HL-60 (cell line): ENCODE measurements at places on chromosomes 3 and 15.

- no peak for DNase-seq
Measured at GRCh38 chr3:125240496-125240895, 27.9 kb upstream of the SLC12A8 start.

GRCh38 chr3:36220173-36220572, 160.1 kb upstream of the STAC start:
- DNase-seq: no peak

DNA sequence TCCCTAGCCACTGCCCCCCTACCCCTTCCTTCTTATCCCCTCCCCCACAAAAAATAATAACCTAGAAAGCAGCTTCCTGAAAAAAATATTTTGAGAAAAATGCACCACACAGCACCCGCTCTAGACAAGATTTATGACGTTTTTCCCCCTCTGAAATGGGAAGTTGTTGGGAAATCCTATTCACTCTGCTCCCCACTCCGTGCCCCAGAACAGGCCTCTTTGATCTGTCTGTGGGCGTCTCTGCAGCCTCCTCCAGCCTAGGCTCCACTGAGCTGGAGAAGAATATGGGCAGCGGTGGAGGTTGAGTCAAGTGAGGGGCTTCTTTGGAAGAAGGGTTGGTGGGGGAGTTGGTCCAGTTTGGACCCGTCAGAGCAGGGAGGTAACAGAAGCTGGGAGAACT, 28.5 kb upstream of the POLG start:
- peak; percentile 67 for DNase-seq

DNA sequence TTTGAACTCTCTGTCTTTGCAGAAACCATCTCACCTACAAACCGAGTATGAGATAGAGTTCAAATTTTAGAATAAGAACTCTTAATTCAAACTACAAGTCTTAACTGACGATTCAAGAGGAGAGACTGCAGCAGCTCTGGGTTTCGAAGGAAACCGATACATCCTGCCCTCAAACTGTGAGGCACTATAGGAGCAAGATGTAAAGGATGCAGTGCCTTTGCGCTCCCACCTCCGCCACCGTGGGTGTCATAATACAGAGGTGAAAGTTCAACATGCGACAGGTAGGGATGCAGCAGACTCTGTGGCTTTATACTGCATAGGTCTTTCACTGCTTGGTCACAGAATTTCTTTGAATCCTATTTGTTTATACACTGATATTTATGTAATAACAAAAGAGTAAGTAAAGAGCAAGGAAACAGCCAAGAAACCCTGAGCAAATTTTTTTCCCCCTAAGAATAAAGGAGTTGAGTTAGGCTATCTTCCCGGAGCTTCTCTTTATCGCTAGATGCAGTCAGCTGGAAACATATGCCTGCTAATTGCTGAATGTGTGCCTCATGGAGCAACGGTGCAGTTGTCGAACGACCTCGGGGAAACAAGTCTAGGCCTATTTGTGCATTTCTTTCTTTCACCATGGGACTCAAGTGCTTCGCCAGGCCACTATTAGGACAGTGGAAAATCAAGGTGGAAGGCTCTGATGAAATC, 1097.6 kb upstream of the CFAP20DC start:
- no peak for DNase-seq

DNA sequence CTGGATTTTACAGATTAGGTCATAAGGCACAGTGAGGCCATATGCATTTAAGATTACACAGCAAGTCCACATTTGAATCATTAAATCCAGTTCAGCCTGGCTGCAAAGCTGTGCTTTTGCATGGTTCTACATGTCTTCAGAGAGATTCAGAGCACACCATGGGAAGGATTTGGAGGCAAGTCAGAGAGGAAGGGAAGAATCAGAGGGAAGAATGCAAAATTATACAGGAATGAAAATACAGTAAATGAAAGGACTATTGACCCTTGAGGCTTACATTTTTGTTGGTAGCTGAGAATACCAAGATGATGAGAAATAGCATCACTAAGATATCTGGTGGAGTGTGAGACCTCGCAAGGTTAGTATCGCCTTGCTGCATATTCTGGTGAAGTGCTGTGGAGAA, 13.9 kb downstream of the FILIP1L start:
- no peak for DNase-seq
